Adipocyte (in vitro differentiated cells): ENCODE measurements at places on chromosomes 16 and 17.

- no peak for DNase-seq
Measured at GRCh38 chr17:29881256-29881655, 48.8 kb downstream of the SSH2 start.

DNA sequence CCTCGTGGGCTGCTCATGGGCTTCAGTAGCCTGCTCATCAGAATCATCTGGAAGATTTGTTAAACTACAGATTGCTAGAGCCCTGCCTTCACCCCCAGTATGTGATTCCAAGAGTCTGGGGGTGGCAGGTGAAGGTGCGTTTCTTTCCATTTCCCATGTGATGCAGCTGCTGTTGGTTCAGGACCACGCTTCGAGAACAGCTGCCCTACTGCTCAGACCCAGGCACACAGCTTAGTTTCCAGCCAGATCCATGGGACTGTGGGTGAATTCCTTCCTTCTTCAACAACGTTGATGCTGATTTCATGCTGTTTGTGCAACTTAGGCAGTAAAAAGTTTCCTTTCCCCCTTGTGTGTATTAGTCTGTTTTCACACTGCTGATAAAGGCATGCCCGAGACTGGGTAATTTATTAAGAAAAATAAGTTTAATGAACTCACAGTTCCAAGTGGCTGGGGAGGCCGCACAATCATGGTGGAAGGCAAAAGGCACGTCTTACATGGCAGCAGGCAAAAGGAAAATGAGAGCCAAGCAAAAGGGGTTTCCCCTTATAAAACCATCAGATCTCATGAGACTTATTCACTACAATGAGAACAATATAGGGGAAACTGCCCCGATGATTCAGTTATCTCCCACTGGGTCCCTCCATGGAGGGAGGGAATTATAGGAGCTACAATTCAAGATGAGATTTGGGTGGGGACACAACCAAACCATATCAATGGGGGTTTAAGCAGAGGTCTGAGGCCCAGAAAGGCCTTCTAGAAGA, 159.2 kb downstream of the XYLT1 start:
- DNase-seq = no peak

- peak; percentile 62 for DNase-seq
Measured at GRCh38 chr17:67995570-67996263, 552 bp downstream of the C17orf58 start.

GRCh38 chr16:57785385-57785784, 16.9 kb downstream of the KIFC3 start:
- DNase-seq = no peak

DNA sequence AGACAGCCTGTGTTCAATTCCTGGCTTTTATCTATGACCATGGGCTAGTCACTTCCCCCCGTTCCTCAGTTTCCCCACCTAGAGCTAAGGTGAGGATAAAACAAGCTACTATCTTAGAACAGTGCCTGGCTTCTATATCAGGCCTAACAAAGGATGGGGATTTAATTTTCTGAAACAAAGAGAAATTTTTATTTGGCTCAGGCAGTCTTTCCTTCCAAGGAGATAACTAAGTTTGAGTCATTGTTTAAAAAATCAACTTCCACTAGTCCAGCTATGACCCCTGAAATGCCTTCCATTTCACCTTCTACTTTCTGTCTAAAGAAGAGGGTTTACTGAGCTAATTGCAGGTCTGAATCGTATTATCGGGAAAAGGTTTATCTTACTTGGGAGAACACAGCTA, 99.0 kb downstream of the CMIP start:
- DNase-seq = peak; percentile 11

- DNase-seq = no peak
Measured at GRCh38 chr17:44879376-44879775, 19.9 kb downstream of the EFTUD2 start.

DNA sequence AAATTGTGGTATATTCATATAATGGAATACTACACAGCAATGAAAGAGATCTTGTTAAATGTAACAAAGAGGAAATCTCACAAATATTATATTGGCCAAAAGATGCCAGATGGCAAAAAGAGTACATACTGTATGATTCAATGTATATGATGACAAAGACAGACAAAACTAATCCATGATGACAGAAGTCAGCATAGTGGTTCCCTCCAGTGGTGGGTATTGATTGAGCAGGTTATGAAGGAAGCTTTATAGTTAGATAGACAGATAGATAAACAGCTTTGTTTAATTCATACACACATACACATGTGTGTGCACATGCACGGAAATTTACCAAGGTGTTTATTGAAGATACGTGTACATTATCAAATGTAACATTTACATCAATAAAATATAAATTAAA, 74.4 kb upstream of the SMIM36 start:
- no peak for DNase-seq

DNA sequence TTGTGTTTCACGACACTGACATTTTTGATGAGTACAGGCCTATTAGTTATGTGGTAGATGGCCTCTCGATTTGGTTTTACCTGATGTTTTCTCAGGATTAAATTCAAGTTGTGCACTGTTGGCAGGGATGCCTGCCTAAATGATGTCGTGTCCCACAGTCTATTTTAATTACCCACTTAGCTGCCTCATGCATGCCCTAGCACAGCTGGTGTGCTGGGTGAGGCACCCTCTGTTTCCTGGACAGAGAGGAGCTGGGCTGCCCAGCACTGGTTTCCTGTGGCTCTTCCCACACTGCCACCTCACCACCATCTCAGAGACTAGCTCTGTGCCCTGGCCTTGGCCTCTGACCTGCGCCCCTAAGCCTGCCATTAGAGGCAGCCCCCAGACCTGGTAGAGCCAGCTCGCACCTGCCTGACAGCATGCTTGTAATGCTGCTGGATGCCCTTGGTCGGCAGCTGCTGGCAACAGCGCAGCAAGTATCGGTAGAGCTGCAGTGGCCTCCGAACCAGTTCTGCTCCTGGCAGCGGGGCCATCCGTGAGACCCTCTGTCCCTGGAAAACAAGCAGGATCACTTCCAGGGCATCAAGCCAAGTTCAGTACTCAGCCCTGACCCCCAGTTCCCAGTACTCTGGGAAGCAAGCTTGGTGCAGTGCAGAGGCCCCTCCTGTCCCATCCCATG, 10.9 kb downstream of the LYRM9 start:
- no peak for DNase-seq

DNA sequence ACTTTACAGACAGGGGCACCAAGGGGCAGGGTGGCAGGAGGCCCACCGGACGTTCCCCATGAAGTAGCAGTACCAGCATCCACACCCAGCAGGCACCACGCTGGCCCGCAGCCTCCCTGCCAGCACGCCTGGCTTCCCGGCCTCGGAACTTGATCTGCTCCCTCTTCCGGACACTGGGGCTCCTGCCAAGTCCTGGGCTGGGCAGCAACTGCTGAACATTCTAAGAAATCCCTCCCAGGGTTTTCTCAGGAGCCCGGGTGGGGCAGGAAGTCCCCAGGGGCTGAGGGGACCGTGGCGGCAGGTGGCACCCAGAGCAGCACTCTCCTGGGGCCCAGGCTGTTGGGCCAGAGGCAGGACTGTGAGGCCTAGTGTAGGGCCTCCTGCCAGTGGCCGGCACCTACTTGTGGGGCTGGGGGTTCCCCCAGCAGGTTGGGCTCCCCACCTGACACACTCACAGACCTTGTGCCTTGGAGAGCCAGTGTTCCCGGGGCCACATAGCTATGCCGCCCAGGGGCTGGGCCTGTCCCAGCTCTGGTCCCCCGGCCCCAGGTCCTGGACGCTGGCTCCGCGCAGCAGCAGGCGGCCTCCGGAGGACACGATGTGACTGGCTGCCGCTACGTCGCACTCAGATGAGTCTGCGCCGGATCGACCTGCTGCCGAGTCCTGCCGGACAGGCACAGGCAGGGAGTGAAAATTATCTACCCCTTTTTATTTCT, 86.2 kb upstream of the CBX4 start:
- peak; percentile 47 for DNase-seq

- peak; percentile 50 for DNase-seq
Measured at GRCh38 chr17:44759086-44759915, 513 bp downstream of the ADAM11 start.

GRCh38 chr16:75116081-75116910, at the start of gene LDHD:
LDHD (minus strand) TSS chr16:75116780; CDS start chr16:75116720, 60 bp downstream.
- DNase-seq = no peak

- DNase-seq = peak; percentile 63
Measured at GRCh38 chr17:63338272-63338671, 107.8 kb downstream of the CYB561 start.

GRCh38 chr17:1422885-1423284, 22.9 kb upstream of the YWHAE start:
- DNase-seq = peak; percentile 95

- no peak for DNase-seq
Measured at GRCh38 chr16:70743791-70744190, 57.2 kb downstream of the VAC14 start.

DNA sequence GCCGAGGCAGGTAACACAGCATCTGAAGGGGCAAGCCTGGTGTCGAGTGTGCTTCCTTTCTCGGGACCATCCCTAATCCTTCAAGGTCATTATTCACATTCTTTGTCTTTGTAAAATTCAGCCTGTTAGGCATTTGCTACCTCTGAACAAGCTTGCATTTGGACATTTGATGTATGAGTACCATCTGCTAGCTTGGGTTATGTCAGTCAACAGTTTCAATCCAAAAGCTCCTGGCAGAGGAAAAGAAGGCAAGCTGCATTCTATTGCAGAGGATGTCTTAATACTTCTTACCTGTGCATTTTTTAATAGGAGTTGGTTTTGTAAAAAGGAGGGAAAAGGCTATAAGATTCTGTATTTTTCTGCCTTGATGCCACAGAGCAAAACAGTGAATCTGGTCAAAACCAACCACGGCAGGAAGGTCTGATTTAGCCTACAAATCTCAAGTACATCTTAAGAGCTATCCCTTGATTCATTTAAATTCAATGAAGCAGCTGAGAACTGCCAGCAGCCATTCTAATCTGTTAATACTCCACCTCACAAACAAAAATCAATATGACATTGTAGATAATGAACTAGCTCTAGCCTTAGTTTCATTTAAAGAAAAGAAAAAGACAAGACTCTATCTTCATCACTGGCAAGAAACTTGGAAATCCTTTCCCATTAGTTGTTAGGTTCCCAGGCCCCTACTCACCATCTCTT, 39.0 kb downstream of the TEX2 start:
- DNase-seq = no peak

- DNase-seq = no peak
Measured at GRCh38 chr17:45935710-45936509, 41.6 kb downstream of the MAPT start.

DNA sequence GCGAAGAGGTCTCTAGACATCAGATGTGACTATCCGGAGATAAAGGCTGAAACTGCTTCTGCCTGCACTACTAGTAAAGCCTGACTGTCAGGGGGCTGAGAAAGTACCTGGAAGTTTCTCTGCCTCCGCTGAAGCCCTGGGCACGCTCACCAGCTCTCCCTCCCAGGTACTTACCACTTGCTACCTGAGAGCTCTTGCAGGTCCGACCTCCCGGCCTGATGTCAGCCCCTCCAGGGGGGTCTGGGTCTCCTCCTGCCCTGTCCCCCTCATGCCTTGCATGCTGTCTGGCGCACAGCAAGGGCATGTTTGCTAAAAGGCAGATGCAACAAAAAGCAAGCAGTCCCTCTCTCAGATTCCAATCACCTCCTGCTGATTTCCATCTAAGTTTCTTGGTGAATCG, 17.4 kb downstream of the ZDHHC7 start:
- no peak for DNase-seq

DNA sequence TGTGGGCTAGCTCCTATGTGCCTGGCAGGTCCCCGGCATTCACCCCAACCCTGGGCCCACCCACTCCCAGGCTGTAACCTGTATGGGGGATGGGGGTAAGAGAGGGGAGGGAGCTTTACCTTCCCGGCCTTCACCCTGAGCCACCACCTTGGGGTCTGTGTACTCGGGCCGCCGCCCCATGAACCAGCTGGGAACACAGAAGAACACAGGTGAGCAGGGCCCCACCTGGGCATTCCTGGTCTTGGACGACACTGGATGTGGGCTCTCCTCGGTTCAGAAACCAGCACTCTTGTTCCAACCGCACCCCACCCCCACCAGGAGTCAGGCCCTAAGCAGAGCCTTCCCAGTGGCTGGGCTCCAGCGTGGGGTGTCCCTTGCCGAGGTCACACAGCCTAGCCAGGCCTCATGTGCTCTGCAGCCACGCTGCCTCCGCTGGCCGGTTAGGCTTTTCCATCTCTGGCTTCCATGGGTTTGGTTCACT, 18.8 kb downstream of the B9D1 start:
- DNase-seq = no peak

GRCh38 chr16:59259950-59260319, 525.8 kb upstream of the GOT2 start:
- no peak for DNase-seq

GRCh38 chr17:4173781-4174180, 30.8 kb downstream of the CYB5D2 start:
- no peak for DNase-seq

- DNase-seq = peak; percentile 22
Measured at GRCh38 chr17:20852239-20852989, 190.4 kb downstream of the USP22 start.

DNA sequence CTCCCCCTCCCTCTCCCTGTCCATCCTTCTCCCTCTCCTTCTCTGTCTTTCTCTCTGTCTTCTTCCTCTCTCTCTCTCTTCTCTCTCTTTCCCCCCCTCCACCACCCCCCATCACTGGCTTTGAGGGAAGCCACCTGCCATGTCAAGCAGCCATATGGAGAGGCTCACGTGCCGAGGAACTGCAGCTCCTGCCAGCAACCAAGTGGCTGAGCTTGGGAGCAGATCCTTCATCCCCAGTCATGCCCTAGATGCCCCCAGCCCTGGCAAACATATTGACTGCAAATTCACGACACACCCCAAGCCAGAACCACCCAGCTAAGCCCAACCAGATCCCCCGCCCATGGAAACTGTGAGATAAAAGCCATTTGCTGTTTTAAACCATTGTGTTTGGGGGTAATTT, 40.9 kb upstream of the RBFOX3 start:
- no peak for DNase-seq

DNA sequence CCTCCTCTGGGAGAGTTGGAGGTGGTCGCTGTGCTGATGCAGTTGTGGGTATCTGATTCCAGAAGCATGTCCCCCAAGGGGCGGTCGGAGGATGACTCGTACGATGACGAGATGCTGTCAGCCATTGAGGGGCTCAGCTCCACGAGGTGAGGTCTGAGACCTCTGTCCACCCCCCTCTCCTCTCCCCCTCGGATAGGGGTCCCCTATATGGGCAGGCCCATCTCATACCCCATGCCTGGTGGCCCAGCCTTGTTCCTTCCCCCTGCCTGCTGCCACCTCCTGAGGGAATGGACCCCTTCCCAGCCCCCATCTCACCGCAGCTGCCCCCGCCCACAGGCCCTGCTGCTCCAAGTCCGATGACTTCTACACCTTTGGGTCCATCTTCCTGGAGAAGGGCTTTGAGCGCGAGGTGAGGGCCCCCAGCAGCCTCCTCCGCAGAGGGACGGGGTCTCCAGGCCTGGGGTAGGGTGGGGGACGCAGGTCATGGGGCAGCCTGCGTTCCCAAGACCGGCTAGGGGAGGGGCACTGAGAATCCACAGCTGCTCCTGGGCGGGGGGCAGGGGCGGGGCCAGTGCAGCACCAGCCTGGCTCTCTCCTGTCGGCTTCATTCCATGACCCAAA, 39.2 kb downstream of the ADCY7 start:
- DNase-seq = no peak

DNA sequence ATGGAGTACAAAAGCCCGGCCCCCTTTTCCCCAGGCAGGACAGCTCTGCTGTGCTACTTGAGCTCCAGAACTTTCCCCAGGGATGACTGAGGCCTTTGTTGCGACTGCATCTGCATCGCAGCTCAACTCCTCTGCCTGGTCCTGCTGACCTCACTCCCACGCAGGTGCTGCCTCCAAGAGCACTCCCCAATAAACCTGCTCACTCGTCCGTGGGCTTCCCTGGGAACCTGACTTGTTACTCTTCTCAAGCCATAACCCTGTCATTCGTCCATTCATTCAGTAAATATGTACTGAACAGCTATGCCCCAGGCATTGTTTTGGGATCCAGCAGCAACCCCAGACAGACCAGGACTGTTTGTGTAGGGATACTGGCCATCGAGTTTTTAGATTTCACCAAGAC, 11.6 kb upstream of the RMI2 start:
- DNase-seq = peak; percentile 28
